Astrocyte (in vitro differentiated cells and primary cell): ENCODE measurements at places on chromosomes 12 and 14. TPM values are rescaled to one million over a fixed set of nuclear protein-coding genes. Genes with fewer than 3 reads are reported as not detected.

DNA sequence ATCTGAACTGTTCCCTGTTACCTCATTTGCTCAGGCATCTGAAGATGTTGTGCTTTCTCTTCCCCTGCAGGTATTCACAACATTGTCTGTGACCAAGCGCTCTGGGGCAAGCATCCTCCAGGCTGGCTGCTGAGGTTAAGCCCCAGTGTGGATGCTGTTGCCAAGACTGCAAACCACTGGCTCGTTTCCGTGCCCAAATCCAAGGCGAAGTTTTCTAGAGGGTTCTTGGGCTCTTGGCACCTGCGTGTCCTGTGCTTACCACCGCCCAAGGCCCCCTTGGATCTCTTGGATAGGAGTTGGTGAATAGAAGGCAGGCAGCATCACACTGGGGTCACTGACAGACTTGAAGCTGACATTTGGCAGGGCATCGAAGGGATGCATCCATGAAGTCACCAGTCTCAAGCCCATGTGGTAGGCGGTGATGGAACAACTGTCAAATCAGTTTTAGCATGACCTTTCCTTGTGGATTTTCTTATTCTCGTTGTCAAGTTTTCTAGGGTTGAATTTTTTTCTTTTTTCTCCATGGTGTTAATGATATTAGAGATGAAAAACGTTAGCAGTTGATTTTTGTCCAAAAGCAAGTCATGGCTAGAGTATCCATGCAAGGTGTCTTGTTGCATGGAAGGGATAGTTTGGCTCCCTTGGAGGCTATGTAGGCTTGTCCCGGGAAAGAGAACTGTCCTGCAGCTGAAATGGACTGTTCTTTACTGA, 44.9 kb downstream of the EID3 start:
- DNase-seq = no peak
- no peak overlapping the region for H3K4me3 ChIP-seq
- no peaks in the 10 kb centered on the region for H3K4me1 ChIP-seq

- no peaks in the 10 kb centered on the region for H3K36me3 ChIP-seq
- no peak overlapping the region for H3K27ac ChIP-seq
- no peaks in the 10 kb centered on the region for H3K4me1 ChIP-seq
- H3K4me3 ChIP-seq = no peak overlapping the region
These were observed 101.9 kb downstream of the GAS2L3 start for GRCh38 chr12:100675432-100675831.

The PGF gene
- 2.5 and 3.5 TPM in 2 replicates for total RNA-seq

The KIF5A gene
- total RNA-seq = 7.2 and 8.6 TPM in 2 replicates

- no peak overlapping the region for H3K4me3 ChIP-seq
- H3K4me1 ChIP-seq = peaks cover 6% of the 10 kb centered on the region
- no peak for DNase-seq
- no peak overlapping the region for H3K27ac ChIP-seq
These were observed 174.5 kb downstream of the DACT1 start for GRCh38 chr14:58812050-58812910.

- H3K4me1 ChIP-seq = no peaks in the 10 kb centered on the region
- no peaks in the 10 kb centered on the region for H3K27me3 ChIP-seq
- no peak overlapping the region for H3K4me3 ChIP-seq
- peak; percentile 22 for DNase-seq
These were observed 104.2 kb upstream of the ABCD2 start for GRCh38 chr12:39723831-39724230.

The IFNG gene
- not detected in 2 replicates for total RNA-seq

DNA sequence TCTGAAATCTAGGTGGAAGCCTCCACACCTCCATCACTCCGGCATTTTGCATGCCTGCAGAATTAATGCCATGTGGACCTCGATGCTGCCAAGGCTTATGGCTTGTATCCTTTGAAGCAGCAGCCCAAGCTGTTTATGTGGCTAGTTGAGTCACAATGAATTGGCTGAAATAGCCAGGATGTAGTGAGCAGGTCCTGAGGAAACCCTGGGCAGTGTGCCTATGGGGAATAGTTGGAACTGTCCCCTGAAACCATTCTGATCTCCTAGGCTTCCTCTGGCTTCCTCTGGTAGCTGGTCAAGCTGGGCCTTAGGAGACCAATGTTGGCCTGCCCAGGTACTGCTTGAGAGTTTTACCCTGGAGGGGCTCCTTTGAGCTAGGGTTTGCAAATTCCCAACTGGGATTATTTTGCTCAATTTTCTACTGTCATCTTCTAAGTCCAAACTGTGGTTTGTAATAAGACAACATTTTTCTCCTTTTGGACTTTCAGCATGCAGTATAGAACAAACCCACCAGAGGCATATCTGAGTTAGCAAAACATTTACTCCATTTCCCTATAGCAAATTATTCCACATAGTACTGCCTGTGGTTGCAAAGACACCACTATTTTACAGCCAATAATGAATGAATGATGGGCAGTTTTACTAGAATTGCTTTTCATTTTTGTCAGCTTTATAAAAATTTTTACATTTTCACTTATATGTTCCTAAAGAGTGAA, 85.1 kb upstream of the AMIGO2 start:
- peaks cover 5% of the 10 kb centered on the region for H3K4me1 ChIP-seq
- H3K36me3 ChIP-seq = no peaks in the 10 kb centered on the region
- DNase-seq = peak; percentile 81
- H3K27me3 ChIP-seq = no peaks in the 10 kb centered on the region
- H3K27ac ChIP-seq = no peak overlapping the region

- no peak overlapping the region for H3K27ac ChIP-seq
- H3K27me3 ChIP-seq = no peaks in the 10 kb centered on the region
- no peak for DNase-seq
- no peaks in the 10 kb centered on the region for H3K36me3 ChIP-seq
- no peak overlapping the region for H3K4me3 ChIP-seq
These were observed 11.5 kb downstream of the GPR33 start for GRCh38 chr14:31476131-31476866.
